Cerebellum (tissue), 4 donors: ENCODE measurements at places on chromosomes 7 and 10. TPM values are rescaled to one million over a fixed set of nuclear protein-coding genes. Genes with fewer than 3 reads are reported as not detected.

Gene HTRA1
- total RNA-seq, result 18.8 TPM

Gene AHCYL2
- 35.9 TPM for total RNA-seq

Gene NOLC1
- 25.6 TPM for total RNA-seq

Gene MAGI2
- 101 TPM for total RNA-seq

Gene SPDYE11
- total RNA-seq, result not detected

Gene LRRC72
- not detected for total RNA-seq

Gene GPR15LG
- 0.36 TPM for total RNA-seq

Gene GNAI1
- 77.9 TPM for total RNA-seq

Gene SMKR1
- 2.2 TPM for total RNA-seq

Gene LIPN
- not detected for total RNA-seq

Gene DIP2C
- 32.5 TPM for total RNA-seq

Gene ACHE
- 14.4 TPM for total RNA-seq

Gene TFR2
- total RNA-seq, result 2.8 TPM

Gene INMT
- total RNA-seq, result 0.73 TPM

Gene RFC2
- total RNA-seq, result 22.1 TPM

Gene SGPL1
- 47.5 TPM for total RNA-seq

Gene SCIN
- 2.5 TPM for total RNA-seq

Gene CROT
- 18.4 TPM for total RNA-seq

Gene CFAP70
- total RNA-seq, result 3.6 TPM

Gene CLCN1
- not detected for total RNA-seq

Gene COBL
- 3.8 TPM for total RNA-seq

Gene SUN3
- 0.36 TPM for total RNA-seq

Gene C10orf62
- total RNA-seq, result 0.73 TPM

Gene NPFFR1
- total RNA-seq, result 0.54 TPM

Gene LRRC18
- not detected for total RNA-seq

Gene H2BK1
- total RNA-seq, result not detected

Gene ASB13
- total RNA-seq, result 11.9 TPM

Gene RBP4
- 2.5 TPM for total RNA-seq
